ENCODE measurements at places on chromosomes 2 and 18. TPM values are rescaled to one million over a fixed set of nuclear protein-coding genes. Genes with fewer than 3 reads are reported as not detected.

- DNase-seq, result peak; percentile 29
Measured at GRCh38 chr2:111117598-111118480, 2.9 kb upstream of the BCL2L11 start.

DNA sequence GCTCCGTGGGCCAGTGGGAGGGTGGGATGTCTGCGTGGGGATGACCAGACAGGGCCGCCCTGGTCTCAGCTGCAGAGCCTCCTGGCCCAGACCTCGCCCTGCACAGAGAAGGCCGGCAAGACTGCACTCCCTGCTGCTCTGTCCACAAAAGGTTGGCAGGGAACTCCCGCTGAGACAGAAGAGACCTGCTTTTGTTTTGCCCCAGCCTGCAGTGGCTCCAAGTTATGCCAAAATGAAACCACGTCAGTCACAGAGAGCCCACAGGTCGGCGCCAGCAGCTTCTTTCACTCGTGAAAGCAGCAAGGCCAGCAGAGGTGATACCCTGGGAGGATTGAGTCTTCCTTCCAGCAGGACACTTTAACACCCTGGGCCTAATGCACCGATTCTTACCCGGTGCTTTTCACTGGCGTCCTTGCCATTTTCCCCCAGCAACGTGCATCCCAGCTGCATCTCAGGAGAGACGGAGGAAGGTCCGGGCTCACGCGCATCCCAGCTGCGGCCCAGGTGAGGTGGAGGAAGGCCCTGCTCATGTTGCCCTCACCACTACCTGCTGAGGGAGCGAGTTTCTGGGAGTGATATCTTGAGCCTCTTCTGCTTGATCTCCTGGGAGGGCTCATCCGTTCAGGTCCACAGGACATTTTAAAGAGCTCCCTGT, 22.1 kb upstream of the CTDP1 start:
- DNase-seq, result no peak

- no peak for DNase-seq
Measured at GRCh38 chr2:229686122-229686919, 28.0 kb downstream of the DNER start.

DNA sequence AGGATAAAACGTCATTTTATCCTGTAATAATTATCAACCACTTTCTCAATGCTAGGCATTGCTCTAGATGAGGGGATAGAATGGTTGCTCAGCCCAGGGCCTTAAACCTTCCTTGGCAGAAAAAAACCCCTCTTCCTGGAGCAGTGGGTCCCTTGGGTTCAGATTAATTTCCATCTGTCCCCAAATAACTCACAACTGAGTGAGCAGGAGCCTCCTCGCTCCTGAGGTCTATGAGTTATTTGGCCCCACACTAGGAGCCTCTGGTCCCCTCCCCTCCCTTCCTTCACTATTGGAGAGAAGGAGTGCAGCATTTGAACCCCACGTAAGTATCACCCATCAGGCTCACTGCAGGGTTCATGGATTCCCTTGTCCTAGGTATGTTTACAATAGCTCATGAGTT, 157.5 kb upstream of the FHL2 start:
- DNase-seq, result no peak

- DNase-seq, result no peak
Measured at GRCh38 chr2:127674241-127675209, 805 bp downstream of the LIMS2 start.

DNA sequence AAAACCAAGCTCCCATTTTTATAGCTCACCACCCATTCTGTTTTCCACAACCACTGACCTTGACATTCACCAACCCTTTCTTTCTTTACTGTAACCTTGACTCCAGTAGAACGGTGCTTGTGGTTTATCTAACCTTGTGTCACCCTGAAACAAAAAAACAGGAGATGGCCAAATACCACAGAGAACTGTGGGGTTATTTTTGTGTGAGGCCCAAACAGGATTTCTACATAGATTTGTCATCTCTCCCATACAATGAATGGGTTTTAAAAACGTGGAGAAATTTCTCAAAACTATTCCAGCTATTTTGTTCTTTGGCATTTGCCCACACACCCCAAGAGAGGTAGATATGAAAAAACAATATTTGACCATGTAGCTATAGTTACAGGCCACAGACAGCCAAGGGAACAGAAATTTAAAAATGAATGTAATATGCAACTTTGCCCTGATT, 231.3 kb upstream of the TANK start:
- no peak for DNase-seq

DNA sequence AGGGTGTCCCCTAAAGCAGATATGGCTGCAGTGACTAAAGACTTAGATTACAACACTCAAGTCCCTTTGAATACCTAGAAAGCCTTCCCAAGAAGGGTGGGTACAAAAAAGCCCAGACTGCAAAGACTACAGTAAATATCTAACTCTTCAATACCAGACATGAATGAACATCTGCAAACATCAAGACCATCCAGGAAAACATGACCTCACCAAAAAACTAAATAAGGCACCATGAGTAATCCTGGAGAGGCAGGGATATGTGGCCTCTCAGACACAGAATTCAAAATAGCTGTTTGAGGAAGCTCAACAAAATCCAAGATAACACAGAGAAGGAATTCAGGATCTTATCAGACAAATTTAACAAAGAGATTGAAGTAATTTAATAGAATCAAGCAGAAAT, 138.2 kb upstream of the OTOS start:
- no peak for DNase-seq

GRCh38 chr2:106175086-106175850, 18.8 kb downstream of the UXS1 start:
- no peak for DNase-seq

DNA sequence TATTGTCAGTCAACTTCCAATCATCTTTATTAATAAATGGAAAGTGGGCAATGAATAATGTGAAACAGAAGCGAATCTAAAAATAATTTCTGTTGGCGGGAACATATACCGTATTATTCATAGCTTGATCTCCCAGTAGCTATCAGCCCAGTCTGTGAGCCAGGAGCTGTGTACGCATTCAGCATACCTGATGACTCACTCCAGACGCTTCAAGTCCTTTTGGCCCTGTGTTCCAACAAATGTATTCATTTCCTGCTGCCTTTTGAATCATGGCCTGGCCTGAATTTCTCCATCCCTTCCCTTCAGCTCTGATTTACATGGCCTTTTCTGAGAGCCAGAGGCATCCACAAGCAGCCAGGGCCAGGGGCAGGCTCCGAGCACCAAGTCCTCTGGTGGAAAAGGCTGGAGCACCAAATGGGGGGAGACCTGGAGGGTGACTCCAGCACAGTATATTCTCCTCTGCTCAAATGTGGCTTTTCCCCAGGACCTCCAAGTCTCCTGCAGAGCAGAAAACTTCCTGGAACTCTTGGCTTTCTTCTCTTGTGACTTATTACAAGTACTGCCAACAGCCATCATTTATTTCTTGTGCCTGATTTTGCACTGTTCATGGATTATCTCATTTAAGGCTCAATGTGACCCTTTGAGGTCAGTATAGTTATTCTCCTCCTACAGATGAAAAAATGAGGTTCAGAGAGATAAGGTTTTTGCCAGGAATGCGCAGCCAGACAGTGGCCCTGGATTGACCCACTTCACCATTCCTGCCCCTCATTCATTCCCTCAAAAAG, 108.7 kb downstream of the EN1 start:
- DNase-seq, result peak; percentile 22

DNA sequence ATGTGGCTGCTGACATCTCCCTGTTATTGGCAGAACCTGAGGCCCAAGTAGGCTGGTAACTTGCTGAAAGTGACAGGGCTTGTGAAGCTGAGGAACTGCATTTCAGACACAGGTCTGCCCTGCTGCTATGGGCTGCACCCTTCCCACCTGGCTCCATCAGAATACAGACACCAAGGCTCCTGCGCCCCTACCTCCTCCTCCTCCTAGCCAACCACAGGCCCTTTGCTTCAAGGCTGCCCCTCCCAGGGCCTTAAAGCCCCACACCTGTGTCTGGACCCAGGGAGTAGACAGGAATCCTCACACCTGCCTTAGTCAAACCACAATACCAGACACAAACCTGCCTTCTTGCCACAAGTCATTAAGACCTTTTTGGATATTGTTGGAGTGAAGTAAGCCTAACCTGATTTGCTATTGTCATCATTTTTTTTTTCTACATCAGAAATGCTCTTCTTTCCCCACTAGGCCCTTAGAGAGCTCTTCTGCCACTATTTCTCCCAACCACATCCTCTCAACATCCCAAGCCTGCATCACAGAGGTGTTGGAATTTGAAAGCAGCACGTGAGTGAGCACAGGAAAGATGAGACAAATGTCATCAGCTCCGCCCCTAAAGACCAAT, 489.7 kb downstream of the EIPR1 start:
- no peak for DNase-seq

DNA sequence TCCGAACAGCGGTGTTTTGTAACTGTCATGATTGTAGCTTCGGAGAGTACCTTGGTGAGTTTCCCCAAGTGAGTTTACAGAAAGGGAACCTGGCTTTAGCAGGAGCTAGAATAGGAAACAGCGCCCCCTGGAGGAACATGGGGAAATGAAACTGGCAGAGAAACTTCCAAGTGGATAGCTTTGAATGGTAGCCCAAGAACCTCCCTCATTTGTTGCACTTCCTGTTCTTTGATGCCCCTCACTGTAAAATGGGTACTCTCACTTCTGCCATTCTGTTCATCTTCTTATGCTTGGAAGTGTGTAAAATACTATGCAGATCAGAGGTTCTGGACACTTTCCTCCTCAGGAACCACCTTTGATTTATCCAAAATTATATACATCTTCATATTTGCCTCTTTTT, 36.2 kb downstream of the CHST10 start:
- DNase-seq, result peak; percentile 90

GRCh38 chr2:145748927-145749326, 1229.0 kb upstream of the ZEB2 start:
- no peak for DNase-seq

DNA sequence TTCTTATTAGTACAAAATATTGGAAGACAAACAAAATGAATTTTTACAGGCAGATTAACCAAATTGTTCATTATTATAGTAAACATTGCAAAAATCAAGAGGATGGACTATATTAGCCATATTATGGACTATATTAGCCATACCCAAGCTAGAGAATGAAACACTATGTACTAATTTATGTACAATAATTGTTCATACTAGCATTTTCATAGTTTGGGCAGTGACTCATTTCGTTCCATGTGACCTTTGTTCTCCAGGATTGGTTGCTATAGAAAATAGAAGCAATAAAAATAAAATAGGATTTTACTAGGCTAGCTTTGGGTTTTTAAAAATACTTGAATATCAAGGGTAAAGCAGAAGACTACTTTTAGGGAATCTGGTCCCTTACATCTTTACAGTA, 176.8 kb downstream of the ZEB2 start:
- DNase-seq, result no peak

- DNase-seq, result no peak
Measured at GRCh38 chr2:240742602-240743095, 51.0 kb downstream of the AQP12A start.

DNA sequence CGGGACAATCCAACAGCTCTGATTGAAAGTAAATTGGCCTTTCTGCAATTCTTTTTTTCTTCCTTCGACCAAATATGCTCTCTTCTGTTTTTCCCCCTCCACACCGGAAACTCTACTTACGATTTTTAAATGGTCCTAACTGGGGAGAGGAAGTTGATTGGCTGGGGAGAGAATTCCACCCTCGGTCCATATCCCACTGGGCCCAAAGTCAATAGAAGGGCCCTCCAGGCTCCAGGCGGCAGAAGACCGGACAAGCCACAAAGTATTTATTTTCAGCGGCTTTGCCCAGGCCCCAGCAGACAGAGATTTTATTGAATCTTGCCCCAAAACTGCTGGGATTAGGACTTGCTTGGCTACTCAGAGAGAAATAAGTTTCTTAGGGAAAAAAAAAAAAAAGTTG, 37.1 kb upstream of the SMAD7 start:
- no peak for DNase-seq

GRCh38 chr2:141423124-141423523, 707.7 kb downstream of the LRP1B start:
- no peak for DNase-seq

GRCh38 chr18:23949863-23950262, 64.7 kb upstream of the TTC39C start:
- no peak for DNase-seq

DNA sequence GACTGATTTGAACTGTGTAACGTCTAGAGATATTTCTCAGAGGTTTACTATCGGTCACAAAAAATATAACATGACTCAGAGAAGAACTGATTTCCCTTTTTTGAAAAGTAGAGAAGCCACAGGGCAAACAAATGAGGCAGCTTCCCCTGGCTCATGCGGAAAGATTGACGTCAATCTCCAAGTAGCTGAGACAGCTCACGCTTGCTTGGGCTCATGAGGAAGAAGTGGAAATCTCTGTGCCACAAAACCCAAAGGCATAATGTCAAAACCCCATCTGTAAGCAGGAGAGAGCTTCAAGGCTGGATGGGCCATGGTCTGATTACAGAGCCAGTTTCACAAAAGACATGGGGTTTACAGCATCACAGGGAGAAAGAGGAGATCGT, 188.1 kb downstream of the ARL4C start:
- DNase-seq, result no peak

- DNase-seq, result peak; percentile 58
Measured at GRCh38 chr2:127174136-127174535, 46.0 kb downstream of the CYP27C1 start.

GRCh38 chr2:167792126-167792525, 455.3 kb downstream of the STK39 start:
- no peak for DNase-seq

ZNF804A gene
- total RNA-seq, result 7.9 TPM

UPP2 gene
- total RNA-seq, result not detected

SERPINB4 gene
- not detected for total RNA-seq

UBE2F gene
- total RNA-seq, result 48.0 TPM

IL1A gene
- not detected for total RNA-seq

CDK15 gene
- 6.9 TPM for total RNA-seq

ASB18 gene
- total RNA-seq, result not detected

RIT2 gene
- total RNA-seq, result not detected

SLC11A1 gene
- total RNA-seq, result 14.0 TPM
